CD8-positive, alpha-beta memory T cell (primary cell): ENCODE measurements at places on chromosomes 5 and 9. TPM values are rescaled to one million over a fixed set of nuclear protein-coding genes. Genes with fewer than 3 reads are reported as not detected.
A peak's percentile ranks its signal among the peaks of the same experiment; 100 is the strongest.

ALG2 gene
- 33.2 TPM for total RNA-seq

DDX4 gene
- not detected for total RNA-seq

DNA sequence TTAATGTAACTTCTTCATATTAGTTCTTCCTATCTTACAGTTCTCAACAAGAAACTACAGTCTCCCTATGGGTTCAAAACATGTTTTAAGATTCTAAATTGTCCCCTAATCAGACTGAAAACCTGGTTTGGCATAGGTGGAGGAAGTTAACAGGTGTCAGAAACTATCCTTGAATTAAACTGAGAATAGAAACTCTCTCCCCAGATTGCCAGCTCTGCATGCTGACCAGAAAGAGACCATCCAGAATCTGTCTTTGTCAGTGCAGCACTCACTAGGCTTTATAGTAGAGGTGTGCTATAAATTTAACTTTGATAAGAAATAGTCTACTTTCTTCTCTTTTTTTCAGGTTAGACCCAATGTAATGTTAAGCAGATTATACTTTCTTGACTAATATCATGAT is 63.8 kb downstream of the BNC2 start:
- DNase-seq, result no peak
- no peaks in the 10 kb centered on the region for H3K36me3 ChIP-seq
- no peak overlapping the region for H3K27ac ChIP-seq
- no peak overlapping the region for H3K4me3 ChIP-seq
- no peaks in the 10 kb centered on the region for H3K4me1 ChIP-seq
- no peaks in the 10 kb centered on the region for H3K27me3 ChIP-seq

- H3K27ac ChIP-seq, result no peak overlapping the region
- DNase-seq, result no peak
- no peak overlapping the region for H3K4me3 ChIP-seq
- H3K4me1 ChIP-seq, result no peaks in the 10 kb centered on the region
- no peaks in the 10 kb centered on the region for H3K27me3 ChIP-seq
These were observed 209.4 kb upstream of the RGMB start for GRCh38 chr5:98563885-98564653.

DNA sequence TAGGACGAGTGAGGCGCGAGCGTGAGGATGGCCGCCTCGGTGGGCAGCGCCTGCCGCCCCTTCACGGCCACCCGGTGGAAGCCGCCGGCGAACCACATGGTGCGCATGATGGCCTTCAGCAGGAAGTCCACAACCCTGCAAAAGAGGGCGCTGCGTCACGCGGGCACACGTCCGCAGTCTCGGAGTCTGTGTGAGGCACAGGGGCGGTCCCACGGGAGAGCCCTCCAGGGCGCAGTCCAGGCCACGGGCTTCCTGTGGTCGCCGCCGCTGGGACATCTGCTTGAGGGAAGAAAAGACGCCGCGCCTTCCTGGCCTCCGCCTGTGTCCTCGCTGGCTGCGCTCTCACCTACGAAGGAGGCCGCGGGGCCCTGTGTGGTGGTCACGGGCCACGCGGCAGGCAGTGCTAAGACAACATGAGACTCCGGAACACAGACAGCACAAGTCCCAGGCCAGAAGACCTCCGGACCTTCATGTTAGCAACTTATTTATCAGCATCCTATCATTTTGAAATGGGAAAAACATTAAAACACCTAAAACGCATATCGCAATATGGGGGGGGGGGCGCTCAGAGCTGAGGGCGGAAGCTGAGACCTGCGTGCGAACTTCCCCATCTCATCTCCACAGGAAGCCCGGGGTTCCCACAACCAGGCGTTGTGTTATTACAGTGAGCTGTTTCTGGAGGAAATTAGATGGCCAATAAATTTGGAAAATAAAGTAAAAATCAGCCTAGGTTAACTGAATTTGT is 28.8 kb downstream of the LPCAT1 start:
- H3K36me3 ChIP-seq, result peaks cover 31% of the 10 kb centered on the region
- H3K4me1 ChIP-seq, result peaks cover 22% of the 10 kb centered on the region
- H3K4me3 ChIP-seq, result no peak overlapping the region
- no peaks in the 10 kb centered on the region for H3K27me3 ChIP-seq

- DNase-seq, result no peak
- no peaks in the 10 kb centered on the region for H3K27me3 ChIP-seq
- peak overlapping the region; percentile 61 for H3K4me3 ChIP-seq
- H3K27ac ChIP-seq, result peak overlapping the region; percentile 97
- no peaks in the 10 kb centered on the region for H3K36me3 ChIP-seq
These were observed 744 bp upstream of the HMGCS1 start for GRCh38 chr5:43313854-43314457.

GRCh38 chr9:90033028-90033650 is 428.3 kb downstream of the GADD45G start:
- H3K27ac ChIP-seq, result no peak overlapping the region
- no peaks in the 10 kb centered on the region for H3K27me3 ChIP-seq
- no peak for DNase-seq

DNA sequence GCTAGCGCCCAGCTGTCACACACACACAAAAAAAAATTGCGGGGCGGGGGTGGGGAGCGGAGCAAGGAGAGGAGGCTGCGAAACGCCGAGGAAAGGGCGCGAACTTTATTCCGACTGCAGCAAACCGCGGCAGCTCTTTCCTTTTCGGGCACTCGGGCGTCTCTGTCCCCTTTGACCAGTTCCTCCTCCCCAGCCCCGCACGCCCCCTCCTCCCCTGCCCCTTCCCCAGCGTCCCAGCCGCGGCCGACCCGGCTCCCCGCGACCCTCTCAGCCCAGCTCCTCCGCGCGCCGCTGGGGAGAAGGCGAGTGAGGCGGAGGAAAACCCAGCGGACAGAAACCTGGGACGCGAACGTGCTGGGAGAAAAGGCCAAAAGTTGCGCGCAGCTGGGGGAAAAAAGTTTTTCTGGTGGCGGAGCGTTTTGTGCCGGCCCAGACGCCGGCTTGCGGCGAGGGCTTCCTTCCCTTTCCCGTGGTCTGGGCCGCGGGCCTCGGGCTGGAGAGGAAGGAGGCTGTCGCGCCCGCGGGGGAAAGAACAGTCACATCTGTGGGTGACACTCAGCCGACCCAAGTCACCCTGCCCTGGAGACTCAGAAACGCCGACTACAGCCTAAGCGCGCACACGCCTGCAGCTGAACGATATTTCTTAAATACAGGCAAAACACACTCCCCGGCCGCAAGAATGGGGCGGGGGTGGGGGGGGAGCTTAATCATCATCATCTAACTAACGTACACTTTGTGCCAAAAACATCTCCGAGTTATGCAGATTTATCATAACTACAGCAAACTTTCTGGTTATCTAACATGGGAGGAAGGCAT is 1.1 kb upstream of the BNC2 start:
- no peak overlapping the region for H3K4me3 ChIP-seq
- no peaks in the 10 kb centered on the region for H3K36me3 ChIP-seq
- no peaks in the 10 kb centered on the region for H3K4me1 ChIP-seq
- DNase-seq, result no peak
- no peaks in the 10 kb centered on the region for H3K27me3 ChIP-seq
- H3K27ac ChIP-seq, result no peak overlapping the region

DNA sequence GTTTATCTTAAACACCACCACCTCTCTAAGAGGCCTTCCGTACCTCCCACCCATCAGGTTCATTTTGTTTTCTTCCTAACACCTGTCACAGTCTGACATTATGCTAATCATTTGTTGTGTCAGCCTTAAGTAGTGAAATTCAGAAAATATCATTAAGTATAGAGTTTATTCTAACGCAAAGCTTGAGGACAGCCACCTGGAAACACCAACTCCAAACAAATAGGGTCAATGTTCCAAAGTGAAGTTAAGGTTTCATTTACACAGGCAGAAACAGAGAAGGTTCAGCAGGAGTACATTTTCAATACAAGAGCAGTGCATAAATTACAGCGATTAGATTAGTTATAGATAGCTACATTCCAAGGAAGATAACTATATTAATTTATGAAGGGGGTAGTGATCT is 1.3 kb upstream of the SMC5 start:
- H3K36me3 ChIP-seq, result no peaks in the 10 kb centered on the region
- peak overlapping the region; percentile 92 for H3K27ac ChIP-seq
- no peaks in the 10 kb centered on the region for H3K27me3 ChIP-seq
- no peak for DNase-seq

DNA sequence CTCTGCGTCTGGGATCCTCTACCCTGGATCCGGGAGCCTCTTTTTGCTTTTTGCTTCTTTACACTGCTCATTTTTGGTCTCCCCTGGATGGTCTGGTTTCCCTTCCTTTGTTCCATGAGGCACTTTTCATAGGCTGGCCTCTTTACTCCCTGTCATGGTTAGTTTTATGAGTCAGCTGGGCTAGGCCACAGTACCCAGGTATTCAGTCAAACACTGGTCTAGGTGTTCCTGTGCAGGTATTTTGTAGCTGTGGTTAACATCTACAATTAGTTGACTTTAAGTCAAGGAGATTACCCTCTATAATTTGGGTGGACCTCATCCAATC is 17.5 kb downstream of the ANKRD33B start:
- no peak for DNase-seq
- no peaks in the 10 kb centered on the region for H3K36me3 ChIP-seq
- H3K4me3 ChIP-seq, result no peak overlapping the region
- H3K4me1 ChIP-seq, result no peaks in the 10 kb centered on the region

IL33 gene
- total RNA-seq, result not detected

ROR2 gene
- total RNA-seq, result not detected

- H3K27ac ChIP-seq, result no peak overlapping the region
- H3K4me1 ChIP-seq, result peaks cover 3% of the 10 kb centered on the region
- H3K36me3 ChIP-seq, result no peaks in the 10 kb centered on the region
These were observed 30.5 kb upstream of the MACIR start for GRCh38 chr5:103228061-103228460.

- H3K4me1 ChIP-seq, result no peaks in the 10 kb centered on the region
- no peak for DNase-seq
- no peak overlapping the region for H3K4me3 ChIP-seq
- H3K27me3 ChIP-seq, result no peaks in the 10 kb centered on the region
These were observed 527.8 kb downstream of the KCTD16 start for GRCh38 chr5:144698484-144698883.

SPINK7 gene
- not detected for total RNA-seq

SPATA31C1 gene
- total RNA-seq, result not detected

GRCh38 chr5:75612901-75613300 is 1.6 kb downstream of the ANKDD1B start:
- H3K4me1 ChIP-seq, result peaks cover 5% of the 10 kb centered on the region
- no peak overlapping the region for H3K4me3 ChIP-seq
- no peaks in the 10 kb centered on the region for H3K36me3 ChIP-seq
- no peak for DNase-seq

GRCh38 chr5:154646745-154647113 is 108.4 kb upstream of the LARP1 start:
- H3K36me3 ChIP-seq, result no peaks in the 10 kb centered on the region
- no peak for DNase-seq
- H3K4me3 ChIP-seq, result peak overlapping the region; percentile 58
- H3K27me3 ChIP-seq, result no peaks in the 10 kb centered on the region
- H3K4me1 ChIP-seq, result peaks cover 7% of the 10 kb centered on the region

GRCh38 chr5:1075931-1076330 is 35.9 kb downstream of the SLC12A7 start:
- no peak for DNase-seq
- no peak overlapping the region for H3K4me3 ChIP-seq
- peaks cover 5% of the 10 kb centered on the region for H3K36me3 ChIP-seq

STKLD1 gene
- 0.91 TPM for total RNA-seq

RAB3C gene
- not detected for total RNA-seq

TRPM3 gene
- not detected for total RNA-seq

- H3K4me1 ChIP-seq, result no peaks in the 10 kb centered on the region
- DNase-seq, result no peak
- H3K27ac ChIP-seq, result no peak overlapping the region
- no peaks in the 10 kb centered on the region for H3K36me3 ChIP-seq
These were observed 164.9 kb downstream of the SLC24A2 start for GRCh38 chr9:19623941-19624340.

CETN3 gene
- total RNA-seq, result 41.6 TPM

GRCh38 chr5:139207297-139208000 is 9.3 kb upstream of the SIL1 start:
- H3K36me3 ChIP-seq, result no peaks in the 10 kb centered on the region
- H3K27ac ChIP-seq, result no peak overlapping the region
- no peaks in the 10 kb centered on the region for H3K4me1 ChIP-seq
- no peaks in the 10 kb centered on the region for H3K27me3 ChIP-seq
- DNase-seq, result no peak

DNA sequence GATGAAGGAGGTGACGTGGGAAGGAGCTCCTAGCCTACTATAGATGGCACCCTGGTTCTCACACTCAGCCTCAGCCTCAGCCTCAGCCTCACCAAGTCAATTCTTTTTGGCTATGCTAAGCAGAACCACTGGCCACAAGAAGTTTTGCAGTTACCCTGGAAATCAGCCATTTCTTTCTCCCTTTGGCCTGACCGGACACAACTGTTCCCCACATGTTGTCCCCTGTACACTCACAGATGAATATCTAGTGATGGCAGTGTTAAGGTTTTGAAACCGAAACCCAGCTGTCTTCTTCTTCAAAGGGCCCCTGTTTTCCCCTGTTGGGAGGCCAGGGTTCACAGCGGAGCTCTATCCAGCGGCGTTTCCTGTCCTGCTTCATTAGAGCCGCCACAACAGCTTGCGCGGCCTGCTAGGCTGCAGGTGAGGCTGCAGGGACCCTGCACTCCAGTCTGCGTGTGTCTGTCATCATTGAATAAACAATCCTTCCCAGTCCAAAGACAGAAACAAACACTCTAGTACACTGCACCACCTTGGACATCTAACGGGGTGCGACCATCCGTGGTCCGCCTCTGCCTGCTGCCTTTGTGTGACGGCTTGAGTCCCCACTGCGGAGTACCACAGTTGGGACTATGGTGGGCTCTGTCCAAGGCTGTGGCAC is 250.5 kb downstream of the DENND1A start:
- no peaks in the 10 kb centered on the region for H3K27me3 ChIP-seq
- no peak overlapping the region for H3K4me3 ChIP-seq
- H3K36me3 ChIP-seq, result no peaks in the 10 kb centered on the region
- H3K4me1 ChIP-seq, result peaks cover 2% of the 10 kb centered on the region

DNA sequence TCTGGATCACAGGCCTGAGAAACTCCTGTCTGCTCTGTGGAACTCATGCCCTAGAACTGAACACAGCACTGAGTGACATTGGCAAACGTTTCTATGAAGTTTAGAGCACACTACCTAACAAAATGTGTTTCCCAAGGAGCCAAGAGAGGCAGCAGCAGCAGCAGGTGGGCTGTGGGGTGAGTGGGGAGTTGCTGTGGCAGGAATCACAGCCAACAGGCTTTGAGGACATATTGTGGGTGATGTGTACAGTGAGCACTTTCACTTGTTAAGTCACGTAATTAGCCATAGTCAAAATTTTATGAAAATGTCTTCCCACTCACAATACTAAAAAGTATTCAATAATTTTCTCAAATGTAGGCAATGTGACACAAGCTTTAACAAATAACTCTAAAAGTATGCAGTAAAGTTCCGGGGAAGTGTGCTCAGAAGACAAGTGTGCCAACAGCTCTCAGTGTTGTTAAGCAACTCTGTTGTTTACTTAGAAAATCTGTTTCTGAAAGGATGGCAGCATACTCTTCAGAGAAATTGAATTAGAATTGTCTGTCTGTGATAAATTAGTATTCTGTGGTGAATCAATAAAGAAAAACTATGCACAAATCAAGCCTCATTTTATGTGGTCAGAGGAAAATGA is 482.1 kb downstream of the SEMA5A start:
- no peaks in the 10 kb centered on the region for H3K4me1 ChIP-seq
- DNase-seq, result no peak
- H3K27me3 ChIP-seq, result no peaks in the 10 kb centered on the region
- H3K27ac ChIP-seq, result no peak overlapping the region
- H3K36me3 ChIP-seq, result no peaks in the 10 kb centered on the region
